ENCODE measurements at places on chromosomes 2 and 18.

DNA sequence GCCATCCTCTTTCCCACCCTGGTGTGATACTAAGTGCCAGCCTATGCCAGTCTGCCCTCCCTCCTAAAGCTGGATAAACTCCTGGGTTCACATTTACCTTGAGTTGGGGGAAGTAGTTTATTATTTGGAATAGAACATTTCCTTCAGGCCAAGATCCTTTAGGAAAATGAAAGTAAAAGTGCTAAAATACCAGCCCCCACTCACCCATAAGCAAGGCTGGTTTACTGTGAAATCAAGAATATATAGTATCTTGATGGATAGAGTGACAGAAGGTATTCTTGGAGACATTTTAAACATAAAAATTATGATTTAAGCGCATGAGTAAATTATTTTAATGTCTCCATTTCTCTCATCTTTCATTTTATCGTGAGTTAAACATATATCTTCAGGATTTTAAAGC lies 27.1 kb downstream of the ZNF532 start:
- DNase-seq, result no peak

- DNase-seq, result peak; percentile 74
These were observed 112.6 kb downstream of the COPS8 start for GRCh38 chr2:237198164-237198855.

GRCh38 chr18:13220361-13220991 lies 1.9 kb downstream of the LDLRAD4 start:
- peak; percentile 27 for DNase-seq

GRCh38 chr18:9348766-9349165 lies 14.2 kb downstream of the TWSG1 start:
- no peak for DNase-seq

- DNase-seq, result peak; percentile 44
These were observed 68.6 kb upstream of the PELI1 start for GRCh38 chr2:64212801-64213321.

- DNase-seq, result peak; percentile 33
These were observed 156.3 kb downstream of the SUCLG1 start for GRCh38 chr2:84302513-84303412.

DNA sequence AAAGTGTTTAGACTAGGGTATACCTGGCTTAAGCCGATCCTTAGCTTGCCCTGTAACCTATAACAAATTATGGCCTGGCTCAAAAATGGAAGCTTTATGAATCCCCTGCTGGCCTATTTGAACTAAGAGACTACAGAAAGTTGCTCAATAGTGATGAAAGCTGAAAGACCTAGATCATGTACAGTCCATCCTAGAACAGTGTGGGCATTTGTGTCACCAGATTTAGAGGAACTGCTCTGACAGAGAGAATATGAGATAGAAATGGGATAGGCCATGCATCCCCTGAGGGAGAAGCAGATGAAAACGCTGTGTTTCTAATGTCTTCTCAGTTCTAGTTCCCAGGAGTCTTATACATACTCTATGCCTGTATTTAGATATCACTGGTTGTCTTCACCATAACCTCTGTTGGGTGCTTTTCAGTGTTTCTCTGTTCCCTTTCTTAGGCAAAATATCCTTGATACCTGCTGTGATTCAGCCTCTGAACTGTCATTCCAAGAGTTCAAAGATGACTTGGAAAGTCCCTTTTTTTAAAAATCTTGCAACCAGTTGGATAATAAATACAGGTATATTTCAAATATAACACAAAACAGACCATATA lies 246.9 kb upstream of the SLC39A10 start:
- no peak for DNase-seq

- DNase-seq, result no peak
These were observed 11.1 kb downstream of the CFAP36 start for GRCh38 chr2:55530539-55531081.

DNA sequence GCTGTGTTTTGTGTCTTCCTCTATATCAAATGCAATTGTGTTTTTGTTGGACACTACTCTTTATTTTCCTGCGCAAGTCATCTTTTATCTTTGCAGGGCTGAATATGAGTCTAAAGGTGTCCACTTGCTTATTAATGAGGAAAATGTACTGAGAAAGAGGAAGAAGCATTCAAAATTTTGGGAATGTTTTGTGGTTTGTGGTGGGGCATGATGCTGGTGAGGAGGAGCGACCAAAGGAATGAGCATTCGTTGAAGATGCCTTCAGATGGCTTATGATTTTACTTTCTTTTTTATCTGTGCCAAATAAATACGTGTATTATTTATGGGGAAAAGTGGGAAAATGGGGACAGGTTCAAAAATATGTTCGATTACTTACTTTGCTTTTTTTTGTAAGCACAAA lies 63.9 kb upstream of the SMIM21 start:
- no peak for DNase-seq

- DNase-seq, result peak; percentile 76
These were observed 1663.6 kb downstream of the SUCLG1 start for GRCh38 chr2:82795446-82795845.

DNA sequence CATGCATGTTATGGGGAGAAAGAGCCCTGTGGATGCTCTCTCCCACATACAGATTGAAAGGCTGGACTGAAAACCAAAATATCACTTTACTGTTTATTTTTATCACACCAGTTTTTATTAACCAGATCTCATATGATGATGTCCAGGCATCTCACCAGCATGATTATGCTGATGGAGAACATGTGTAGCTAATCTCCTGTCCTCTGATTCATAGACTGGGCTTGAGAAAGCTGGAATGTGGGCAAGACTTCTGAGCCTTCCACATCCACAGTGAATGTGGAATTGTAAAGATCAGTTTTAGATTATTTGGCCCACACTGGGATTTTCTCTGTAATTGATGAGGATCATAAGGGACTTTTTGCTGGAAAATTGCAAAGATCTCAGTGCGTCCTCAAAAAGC lies 137.9 kb downstream of the ICOS start:
- DNase-seq, result peak; percentile 69

- peak; percentile 10 for DNase-seq
These were observed 142.9 kb upstream of the SMAD2 start for GRCh38 chr18:48073211-48073930.

DNA sequence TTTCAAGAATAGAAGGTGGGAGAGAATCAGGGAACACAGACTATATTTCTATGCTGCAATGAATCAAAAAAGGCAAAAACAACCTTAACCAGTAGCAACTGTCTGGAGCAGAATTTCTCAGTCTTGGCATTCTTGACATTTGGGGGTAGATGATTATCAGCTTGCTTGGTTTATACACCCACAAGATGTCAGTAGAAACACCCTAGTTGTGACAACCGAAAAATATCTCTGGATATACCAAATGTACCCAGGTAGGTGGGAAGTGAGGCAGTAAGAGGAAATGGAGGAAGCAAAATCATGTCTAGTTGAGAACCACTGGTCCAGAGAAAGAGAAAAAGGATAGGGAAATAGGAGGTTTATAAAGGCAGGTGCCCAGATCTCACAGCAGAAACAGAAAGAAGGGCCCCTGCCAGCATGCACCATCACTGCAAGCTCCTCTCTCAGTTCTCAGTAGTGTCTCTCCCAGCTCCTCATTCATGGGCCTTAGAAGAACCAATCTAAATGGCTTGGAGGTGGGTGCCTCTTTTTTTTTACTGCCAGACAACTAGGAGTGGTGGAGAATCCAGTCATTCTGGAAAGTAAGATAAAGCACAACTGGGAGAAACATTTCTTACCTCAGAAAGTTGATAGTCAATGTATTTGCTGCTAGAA lies 50.4 kb downstream of the MBD2 start:
- DNase-seq, result no peak

DNA sequence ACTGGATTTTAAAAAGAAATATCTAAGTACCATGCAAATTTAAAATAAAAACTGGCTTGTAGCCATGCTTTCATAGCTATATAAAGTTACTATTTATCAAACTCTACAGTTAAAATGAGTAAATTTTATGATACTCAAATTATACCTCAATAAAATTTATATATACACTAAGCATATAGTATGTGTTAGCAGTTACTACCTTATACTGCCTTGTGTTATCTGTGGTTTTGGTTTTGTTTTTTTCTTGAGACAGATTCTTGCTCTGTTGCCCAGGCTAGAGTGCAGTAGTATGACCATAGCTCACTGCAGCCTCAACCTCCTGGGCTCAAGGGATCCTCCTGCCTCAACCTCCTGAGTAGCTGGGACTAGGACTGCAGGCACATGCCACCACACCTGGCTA lies 342.1 kb downstream of the KIAA1328 start:
- no peak for DNase-seq

DNA sequence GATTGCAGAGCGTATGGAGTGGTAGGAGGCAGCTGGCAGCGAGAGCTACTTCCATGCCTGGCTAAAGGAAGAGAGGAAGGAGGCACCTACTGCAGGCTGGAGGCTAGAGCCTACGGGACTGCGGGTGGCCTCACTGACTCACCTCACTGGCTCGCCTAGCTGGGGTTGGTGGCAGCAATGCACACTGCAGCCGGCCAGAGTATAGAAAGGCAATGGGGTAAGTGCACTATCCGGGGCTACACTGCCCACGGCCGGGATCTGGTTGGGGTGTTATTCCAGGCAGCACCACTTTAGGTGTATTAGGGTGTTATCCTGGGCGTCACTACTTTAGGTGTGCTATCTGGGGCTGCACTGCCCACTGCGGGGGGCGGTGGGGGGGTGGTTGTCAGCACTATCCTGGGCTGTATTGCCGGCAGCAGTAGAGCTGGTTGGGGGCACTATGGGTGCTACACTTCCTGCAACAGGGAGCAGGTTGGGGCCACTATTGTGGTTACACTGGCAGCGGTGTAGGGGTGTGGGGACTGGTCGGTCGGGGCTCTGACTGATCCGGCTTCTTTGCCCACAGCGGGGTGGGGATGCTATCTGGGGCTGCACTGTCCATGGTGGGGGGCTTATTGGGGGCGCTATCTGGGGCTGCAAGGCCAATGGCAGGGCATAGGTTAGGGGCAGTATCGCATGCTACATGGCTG lies 33.3 kb upstream of the ANKRD62 start:
- no peak for DNase-seq

DNA sequence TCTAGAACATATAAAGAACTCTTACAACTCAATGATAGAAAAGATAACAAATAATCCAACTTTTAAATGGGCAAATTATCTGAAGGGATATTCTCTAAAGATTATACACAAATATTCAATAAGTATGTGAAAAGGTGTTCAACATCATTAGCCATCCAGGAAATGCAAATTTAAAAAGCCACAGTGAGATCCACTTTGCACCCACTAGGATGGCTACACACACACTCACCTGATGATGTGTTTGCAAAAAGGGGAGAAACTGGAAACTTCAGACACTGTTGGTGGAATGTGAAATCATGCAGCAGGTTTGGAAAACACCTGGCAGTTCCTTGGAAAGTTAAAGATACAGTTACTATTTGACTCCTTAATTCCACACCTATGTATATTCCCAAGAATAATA lies 87.2 kb upstream of the GYPC start:
- DNase-seq, result no peak

DNA sequence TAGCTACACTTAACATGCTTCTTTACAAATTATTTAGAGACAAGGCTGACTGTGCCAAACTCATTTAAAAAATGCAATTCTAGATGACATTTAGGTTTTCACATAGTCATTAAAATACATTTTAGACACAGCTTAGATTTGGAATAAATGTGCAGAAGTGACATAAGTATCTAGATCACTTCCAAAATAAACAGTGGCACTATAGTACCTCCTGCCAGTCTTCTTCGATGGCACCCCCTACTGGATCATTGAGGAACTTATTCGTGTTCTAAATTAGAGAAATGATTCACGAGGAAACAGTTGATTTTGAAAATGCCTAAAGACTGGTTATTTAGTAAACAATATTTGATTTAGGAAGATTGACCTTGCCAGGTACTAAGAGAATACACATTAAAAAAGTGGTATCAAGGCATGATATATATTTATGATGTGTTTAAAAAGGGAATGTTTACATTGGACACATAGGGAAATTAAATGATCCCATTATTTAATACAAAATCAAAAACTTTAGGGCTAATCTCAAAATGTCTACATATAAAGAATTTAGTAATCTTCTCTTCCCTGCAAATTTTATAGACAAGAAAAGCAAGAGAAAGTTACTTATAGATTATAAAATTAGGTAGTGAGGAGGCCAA lies 323.9 kb downstream of the XIRP2 start:
- DNase-seq, result peak; percentile 32

GRCh38 chr2:16071865-16072637 lies 131.7 kb downstream of the MYCN start:
- DNase-seq, result no peak

GRCh38 chr2:48883661-48884060 lies 128.1 kb upstream of the LHCGR start:
- no peak for DNase-seq

DNA sequence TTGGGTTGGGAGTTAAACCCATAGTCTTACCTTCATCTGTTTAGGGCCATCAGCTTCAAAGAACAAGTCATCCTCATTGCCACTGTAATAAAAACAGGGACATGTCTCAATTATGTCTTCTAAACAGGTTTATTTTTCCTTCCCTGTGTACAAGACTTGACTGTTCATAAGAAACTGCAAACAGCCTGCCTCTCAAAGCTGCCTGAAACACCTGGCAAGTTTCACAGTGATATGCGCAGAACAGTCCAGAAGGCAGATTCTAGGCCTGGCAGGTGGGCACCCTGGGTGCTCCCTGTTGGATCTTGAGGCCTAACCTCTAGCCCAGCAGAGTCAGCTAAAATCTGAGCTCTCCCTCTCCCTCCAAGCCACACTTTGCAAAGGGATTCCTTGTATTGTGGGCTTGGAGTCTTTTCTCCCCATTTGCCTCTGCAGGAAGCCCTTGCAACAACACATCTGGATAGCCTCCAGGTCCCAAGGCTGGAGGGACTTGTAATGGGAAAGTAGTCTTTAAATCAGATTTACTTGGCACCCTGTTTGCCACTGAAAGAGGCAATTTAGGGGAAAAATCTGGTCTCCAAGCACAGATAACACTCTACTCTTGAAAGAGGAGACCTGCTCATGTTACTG lies 930 bp downstream of the IL1B start:
- no peak for DNase-seq

DNA sequence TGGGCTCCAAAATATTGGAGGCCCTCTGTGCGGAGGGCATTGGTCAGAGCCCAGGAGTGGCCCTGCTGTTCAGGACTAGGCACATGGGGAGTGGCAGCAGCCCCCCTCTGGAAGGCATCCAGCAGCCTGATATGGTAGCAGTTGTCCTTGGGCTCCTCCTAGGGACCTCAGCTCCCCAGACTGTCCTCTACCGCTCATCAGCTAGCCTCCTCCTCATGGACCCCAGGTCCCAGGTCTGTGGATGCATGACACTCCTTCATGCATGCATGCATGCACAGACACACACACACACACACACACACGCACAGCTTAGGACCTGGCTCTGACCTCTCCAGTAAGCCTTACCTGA lies 15.4 kb upstream of the ATP6V1B1 start:
- DNase-seq, result no peak

DNA sequence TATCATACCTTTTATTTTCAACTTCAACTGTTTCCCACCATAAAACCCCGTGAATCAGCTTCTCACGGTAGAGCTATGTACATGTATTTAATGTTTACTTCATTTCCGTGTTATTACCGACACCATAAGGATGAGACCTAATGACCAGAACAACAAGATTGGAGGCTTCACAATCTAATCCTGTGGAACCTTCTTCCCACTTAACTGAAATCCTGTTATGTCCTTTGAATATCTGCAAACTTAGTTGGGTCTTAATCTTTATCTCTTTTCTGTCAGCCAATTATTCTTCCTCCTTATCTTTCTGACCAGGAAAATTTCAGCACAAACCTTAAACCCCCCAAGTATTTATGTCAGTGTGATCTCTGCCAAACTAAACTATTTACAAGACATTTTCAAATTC lies 214.4 kb downstream of the TMX3 start:
- DNase-seq, result no peak

Measured in fibroblast of skin of abdomen (primary cell).